ENCODE measurements at places on chromosomes 16 and 17.

- no peak for DNase-seq
These were observed 5.3 kb downstream of the CA7 start for GRCh38 chr16:66849549-66849948.

DNA sequence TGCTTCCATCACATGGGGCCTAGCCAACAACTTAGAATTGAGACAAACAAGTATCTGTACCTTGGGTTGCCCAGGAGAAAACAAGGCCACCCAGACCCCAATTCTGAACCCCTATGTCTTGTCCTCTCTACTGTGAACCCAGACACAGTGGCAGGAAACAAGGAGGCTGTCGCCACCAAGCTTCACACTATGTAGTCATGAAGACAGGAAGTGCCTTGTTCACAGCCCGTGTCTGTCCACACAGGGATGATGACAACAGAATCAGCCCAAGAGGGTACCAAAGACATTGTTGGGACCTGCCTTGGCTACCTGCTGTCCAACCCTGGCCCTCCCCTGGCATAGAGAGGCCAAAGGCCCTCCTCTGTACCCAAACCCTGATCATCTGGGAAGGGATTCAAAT lies 84.8 kb downstream of the CDYL2 start:
- no peak for DNase-seq

- DNase-seq = no peak
These were observed 9.5 kb upstream of the HES7 start for GRCh38 chr17:8133399-8133798.

- DNase-seq = no peak
These were observed 45.6 kb downstream of the CYB5B start for GRCh38 chr16:69469807-69470561.

GRCh38 chr16:53502331-53503269 lies at the start of gene AKTIP:
Gene AKTIP, minus strand, starts transcription at chr16:53503209. Its CDS starts 2,950 bp downstream, at chr16:53500259.
- DNase-seq = no peak

DNA sequence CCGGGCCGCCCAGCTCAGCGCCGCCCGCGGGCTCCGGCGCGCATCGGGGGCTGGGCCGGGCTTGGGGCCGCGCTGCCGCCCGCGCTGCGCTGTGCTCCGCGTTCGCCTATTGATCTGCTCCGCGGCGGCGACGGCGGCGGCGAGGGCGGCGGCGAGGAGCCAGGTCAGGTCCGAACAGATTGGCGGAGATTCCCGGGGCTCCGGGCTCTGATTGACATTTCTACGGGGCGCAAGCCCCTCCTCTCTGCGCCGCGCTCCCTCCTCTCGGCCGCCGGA lies 559 bp downstream of the IRX3 start:
- DNase-seq = no peak

Measured in stimulated activated CD8-positive, alpha-beta memory T cell treated with anti-CD3 and anti-CD28 coated beads, Interleukin-2, amount 100 ng/mL, for 1 hour (primary cell).